Breast epithelium (tissue), 4 donors: ENCODE measurements at places on chromosomes 6 and 20. TPM values are rescaled to one million over a fixed set of nuclear protein-coding genes. Genes with fewer than 3 reads are reported as not detected.

The VWA7 gene
- total RNA-seq: 1.6 TPM

The CST8 gene
- not detected for total RNA-seq

The GPR63 gene
- 0.98 TPM for total RNA-seq

- DNase-seq: no peak
These were observed 14.1 kb upstream of the OSER1 start for GRCh38 chr20:44224637-44225036.

DNA sequence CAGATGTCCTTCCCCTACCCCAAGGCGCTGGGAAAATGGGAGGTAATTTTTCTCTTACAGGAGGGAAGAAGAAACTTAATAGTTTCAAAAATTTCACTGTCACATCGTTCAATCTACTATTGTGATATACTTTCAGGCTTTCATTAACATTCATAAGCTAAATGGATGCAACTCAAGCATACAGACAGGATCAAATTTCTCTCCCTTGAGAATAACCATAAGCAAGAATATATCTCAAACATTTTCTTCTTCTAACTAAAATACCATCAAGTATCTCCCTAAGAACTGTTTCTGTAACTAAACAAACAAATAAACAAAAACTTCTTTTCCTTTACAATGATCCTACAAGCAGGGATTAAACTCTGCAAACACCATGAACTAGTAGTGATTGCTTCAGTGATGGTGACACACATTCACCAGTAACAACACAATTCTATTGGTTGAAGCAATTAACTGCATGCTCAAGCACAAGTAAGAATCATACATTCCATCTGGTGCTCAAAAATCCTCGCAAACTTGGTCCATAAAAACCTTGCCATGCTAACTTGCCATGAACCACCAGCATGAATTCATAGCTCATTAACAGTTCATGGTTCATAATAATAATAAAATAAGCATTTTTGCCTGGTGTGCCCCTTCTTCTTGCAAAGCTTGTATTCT, 183.8 kb downstream of the PTPRK start:
- DNase-seq: no peak

GRCh38 chr6:37362101-37362828, 8.5 kb downstream of the RNF8 start:
- DNase-seq: no peak

GRCh38 chr6:46440641-46441040, 50.6 kb downstream of the RCAN2 start:
- DNase-seq: no peak

- no peak for DNase-seq
These were observed 3.8 kb downstream of the TULP4 start for GRCh38 chr6:158316022-158316421.

- peak; percentile 61 for DNase-seq
These were observed 1.1 kb downstream of the NFATC2 start for GRCh38 chr20:51541189-51542032.

- DNase-seq: no peak
These were observed 45.9 kb downstream of the SSR1 start for GRCh38 chr6:7267071-7267465.

- DNase-seq: no peak
These were observed 6.3 kb downstream of the MICAL1 start for GRCh38 chr6:109449064-109449794.

DNA sequence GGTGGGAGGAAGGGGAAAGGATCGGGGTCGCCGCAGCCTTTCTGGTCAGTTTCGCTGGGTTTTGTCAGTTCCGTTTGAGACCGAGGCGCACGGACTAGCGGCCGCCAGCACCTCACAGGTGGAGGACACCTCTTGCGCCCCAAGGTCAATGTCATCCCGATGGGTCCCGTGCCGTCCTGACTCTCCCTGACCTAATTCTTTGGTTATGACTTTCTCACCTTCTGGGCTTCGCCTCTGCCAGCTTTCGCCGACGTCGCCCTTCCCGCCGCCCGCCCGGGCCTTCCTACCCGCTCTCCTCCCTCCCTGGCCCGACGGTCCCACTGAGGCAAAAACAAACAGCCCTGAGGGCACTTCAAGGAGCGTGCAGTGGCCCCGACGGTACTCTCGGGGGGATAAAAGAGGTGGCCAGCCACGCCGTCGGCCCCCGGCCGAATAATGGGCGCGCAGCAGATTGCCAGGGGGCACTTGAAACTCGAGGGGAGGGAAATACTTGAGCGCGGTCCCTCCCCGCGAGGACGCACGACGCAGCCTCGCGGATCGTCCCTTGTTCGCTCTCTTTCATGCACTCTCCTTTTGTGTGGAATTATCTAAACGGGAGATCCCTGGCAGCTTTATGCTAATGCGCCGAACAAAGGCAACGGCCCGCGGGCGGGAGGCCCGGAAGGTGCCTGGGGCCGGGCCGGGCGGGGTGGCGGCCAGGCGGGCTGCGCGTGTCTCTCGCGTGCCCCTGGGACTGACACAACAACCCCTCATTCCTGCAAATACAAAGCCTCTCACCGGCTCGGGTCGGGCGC, 3.9 kb upstream of the INSM1 start:
- DNase-seq: no peak

- DNase-seq: no peak
These were observed 4.9 kb upstream of the PTGIS start for GRCh38 chr20:49572857-49573256.

DNA sequence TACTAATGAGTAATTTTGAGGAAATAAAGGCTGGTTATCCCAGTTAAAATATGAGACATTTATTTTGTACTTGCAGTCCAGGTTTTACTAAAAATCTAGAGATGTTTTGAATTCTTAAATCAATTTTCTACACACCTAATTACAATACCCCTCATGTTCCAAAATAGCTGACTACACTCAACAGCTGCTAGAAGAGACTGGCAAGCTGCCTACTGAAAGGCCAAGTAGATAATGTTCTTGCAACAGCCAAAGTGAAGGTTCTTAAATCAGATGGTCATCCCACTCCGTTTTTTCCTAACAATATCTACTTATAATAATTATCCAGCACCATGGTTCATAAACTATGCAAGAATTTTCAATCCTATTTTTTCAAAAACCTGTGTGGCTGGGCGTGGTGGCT, 69.0 kb downstream of the DTNBP1 start:
- no peak for DNase-seq

DNA sequence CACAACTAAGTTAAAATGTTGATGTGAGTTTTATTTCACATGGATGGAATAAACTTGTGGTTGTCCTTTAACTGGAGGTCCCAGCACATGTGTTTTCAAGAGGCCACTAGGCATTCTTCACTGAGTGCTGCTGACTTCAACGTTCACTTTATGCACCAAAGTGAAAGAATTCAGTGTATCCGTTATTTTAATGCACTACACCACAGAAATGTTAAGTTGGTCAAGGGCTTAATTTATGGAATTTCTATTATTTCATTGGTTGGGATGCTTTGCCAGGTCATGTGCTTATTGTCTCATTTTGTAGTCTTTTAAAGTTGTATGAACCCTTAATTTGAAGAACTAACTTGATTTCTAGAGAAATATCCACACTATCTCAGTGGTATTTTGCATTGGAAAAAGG, 106.4 kb downstream of the PPP1R14C start:
- DNase-seq: no peak
